ENCODE measurements at places on chromosomes 13 and 19. TPM values are rescaled to one million over a fixed set of nuclear protein-coding genes. Genes with fewer than 3 reads are reported as not detected.

DNA sequence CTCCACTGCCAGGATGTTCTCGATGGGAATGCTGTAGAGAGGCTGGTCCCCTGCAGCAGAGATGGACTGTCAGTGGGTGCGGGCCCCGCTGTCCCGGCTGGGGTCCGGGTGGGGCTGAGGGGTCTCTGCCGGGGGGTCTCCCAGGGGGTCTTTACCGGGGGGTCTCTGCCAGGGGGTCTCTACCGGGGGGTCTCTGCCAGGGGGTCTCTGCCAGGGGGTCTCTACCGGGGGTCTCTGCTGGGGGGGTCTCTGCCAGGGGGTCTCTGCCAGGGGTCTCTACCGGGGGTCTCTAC, 25.7 kb upstream of the C13orf46 start:
- no peak for DNase-seq

DNA sequence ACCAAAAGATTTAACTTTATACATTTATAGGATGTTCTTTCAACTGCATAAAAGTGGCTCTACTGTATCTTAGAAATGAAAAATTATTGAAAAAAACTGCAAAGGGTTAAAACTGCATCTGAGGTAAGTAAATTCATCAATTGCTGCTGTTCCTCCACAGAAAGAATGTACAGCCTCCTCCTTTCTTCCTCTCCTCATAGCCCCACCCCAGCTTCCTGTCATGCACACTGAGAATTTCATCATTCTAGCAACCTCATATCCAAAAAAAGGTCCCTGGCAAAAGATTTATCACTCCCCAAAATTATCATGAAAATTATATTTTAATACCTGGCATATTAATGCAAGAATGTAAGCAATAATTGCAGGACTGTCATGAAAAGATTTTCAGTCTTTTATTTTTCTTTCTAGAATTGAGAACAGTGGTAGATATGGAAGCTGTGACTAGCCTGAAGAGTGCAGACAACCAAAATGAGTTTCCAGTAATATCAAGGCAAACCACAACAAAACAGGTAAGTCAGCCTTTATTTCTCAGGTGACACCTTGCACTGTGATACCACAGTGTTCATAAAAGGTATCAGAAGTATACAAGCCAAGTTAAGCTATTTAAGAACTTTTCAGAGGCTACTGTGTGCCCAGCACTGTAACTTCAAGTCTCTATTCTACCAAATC, 110.8 kb downstream of the SUCLA2 start:
- no peak for DNase-seq

- no peak for DNase-seq
These were observed 5.9 kb downstream of the TTYH1 start for GRCh38 chr19:54421169-54421516.

GRCh38 chr13:98541701-98542203, 35.2 kb downstream of the STK24 start:
- DNase-seq = no peak

GRCh38 chr19:32397671-32398101, 7.9 kb upstream of the DPY19L3 start:
- no peak for DNase-seq

GRCh38 chr13:66723576-66723975, 506.6 kb downstream of the PCDH9 start:
- DNase-seq = no peak

GRCh38 chr13:98537740-98538139, 39.2 kb downstream of the STK24 start:
- DNase-seq = no peak

- no peak for DNase-seq
These were observed 476.9 kb upstream of the KLHL1 start for GRCh38 chr13:70585109-70585508.

STK11 gene
- 53.0 TPM for total RNA-seq

VRK3 gene
- 62.5 TPM for total RNA-seq

EEF2 gene
- 1,471 TPM for total RNA-seq

SYNE4 gene
- 36.6 TPM for total RNA-seq
